ENCODE measurements at places on chromosomes 5 and 9. TPM values are rescaled to one million over a fixed set of nuclear protein-coding genes. Genes with fewer than 3 reads are reported as not detected.

Gene SLC25A2
- 4.4 TPM for total RNA-seq

Gene ECM2
- total RNA-seq = 14.1 TPM

- no peak for DNase-seq
These were observed 174.3 kb downstream of the CDH12 start for GRCh38 chr5:22678886-22679285.

Gene PGM5
- 99.6 TPM for total RNA-seq

DNA sequence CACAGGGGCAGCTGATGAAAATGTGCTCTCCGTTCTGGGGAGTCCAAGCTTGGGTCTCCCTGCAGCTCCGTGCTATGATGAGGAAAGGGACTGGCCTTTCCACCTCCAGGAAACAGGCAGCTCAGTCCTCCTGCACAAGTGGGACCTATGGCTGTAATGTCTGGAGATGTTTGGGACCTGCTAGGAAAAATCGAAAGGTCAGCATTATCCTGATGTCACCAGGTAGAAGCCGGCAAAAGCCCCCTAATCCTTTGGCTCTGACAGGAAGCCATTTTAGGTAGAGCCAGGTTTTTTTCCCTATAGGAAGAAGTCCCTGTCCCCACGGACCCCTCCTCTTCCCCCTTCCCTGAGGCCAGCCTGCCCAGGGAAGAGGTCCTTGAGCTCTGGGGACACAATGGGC is 240.9 kb downstream of the ZSWIM6 start:
- no peak for DNase-seq

DNA sequence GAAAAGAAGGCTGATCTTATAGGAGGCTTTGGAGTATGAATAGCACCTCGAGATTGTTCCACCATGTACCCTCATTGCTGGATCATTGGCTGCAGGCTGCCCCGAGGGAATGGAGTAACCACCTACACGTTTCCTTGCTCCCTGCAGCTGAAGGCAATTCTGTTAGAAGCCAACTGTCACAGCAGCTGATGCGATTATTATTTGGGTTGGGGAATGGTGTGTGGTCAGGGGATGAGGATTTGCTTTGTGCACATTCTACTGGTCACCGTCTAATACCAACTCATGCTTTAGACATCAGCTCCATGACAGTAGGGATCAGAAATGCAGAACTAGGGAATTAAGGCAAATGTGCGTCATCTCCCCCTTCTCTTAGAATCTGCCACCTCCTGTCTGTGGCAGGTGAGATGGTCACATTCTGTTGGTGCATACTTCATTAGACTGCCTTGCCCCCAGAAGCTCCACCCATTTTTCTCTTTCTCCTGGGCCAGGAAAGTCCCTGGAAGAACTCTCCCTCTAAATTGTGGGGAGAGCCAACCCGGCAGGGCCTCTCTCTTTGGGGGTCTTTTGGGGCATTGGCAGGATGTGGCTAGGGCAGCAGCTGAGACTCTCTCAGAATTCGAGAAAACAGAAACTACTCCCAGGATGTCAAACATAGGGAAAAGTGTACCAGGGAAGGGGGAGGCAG is 32.8 kb downstream of the NEUROG1 start:
- no peak for DNase-seq

Gene BARHL1
- not detected for total RNA-seq

DNA sequence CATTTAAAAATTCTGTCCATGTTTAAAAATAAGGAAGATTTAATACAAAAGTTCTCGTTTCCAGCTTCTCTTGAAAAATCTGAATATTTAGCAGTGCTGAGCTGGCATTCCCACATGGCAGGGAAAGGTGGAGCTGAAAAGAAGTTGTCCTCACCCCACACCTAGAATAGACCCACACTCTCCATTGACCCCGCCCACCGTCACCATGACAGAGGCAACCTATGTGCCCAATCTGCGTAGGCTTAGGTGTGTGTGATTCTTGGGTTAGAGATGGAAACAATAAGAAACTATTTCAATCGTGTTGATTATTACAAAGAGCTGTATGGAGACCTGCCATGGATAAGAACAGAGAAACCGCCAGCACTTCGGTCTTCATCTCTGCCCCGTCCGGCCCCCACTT is 8.9 kb upstream of the STK32A start:
- DNase-seq = no peak

GRCh38 chr9:34689116-34689470 is 2.0 kb downstream of the CCL19 start:
- DNase-seq = no peak

DNA sequence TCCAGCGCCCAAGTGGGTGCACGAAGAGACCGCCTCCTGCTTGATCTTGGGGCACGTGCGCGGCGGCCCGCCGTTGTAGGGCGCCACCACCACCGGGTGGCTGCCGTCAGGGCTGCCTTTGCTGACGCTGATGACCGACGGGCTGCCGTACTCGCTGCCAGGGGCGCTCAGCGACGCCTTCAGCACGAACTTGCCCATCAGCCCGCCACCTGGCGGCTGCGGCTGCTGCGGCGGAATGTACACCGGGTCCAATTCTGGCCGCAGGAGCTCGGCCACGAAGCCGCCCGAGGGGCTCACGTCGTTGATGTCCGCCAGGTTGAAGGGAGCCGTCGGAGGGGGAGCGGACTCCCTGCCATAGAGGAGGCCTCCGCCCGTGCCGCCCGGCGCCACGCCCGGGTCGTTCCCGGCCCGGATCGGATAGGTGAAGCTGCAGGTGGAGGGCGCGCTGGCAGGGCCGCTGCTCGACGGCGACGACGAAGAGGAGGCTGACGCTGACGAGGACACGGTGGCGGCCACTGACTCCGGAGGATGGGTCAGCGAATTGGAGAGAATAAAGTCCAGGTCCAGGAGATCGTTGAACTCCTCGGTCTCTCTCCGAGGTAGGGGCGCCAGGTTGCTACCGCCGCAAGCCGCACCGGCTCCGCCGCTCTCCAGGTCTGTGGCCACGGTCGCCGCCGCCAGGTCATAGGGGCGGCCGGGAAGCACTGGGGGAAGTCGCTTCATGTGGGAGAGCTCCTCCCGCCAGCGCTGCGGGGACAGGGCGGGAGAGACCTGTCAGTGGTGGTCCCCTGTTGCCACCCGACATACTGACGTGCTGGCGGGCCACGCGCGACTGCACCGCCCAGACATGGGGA is 1.8 kb downstream of the KLF4 start:
- peak; percentile 61 for DNase-seq

Gene HAVCR2
- total RNA-seq = 2.8 TPM

DNA sequence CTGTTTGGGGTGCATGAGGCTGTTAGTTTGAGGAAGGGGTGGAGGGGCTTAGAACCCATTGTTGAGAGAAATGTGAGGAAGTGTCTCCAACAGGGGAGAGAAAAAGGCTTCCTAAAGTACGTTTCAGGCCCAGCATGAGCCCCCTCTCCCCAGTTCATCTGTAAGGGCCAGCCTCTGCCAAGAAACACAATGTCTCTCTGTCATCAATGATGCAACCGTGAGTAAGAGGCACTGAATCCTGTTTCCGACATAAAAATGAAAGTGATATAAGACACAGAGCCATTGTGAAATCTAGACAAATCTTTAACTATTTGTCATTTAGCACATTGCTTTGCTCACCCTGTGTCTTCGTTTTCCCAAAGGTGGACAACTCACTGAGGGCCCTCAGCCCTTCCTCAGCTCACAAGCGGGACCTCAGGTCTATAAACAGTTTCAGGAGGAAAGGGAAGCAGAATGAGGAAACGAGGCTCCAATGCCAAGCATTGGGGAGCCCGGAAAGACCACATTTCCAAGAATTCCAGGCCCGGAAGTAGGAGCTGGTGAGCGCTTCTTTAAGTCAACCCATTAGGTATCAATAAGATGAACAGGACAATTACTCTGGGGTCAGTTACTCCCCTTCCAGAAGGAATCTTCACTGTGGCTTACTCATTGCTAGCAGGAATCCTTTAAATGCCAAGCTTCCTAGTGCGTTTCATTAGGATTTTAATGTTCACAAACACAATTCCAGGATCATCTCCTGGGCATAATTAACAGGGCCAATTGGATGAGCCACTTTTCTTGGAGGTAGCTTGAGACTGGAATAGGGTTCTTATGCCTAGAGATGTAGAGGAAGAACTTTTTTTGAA is 59.0 kb upstream of the KLF4 start:
- no peak for DNase-seq

Gene KCTD16
- 0.14 TPM for total RNA-seq

- DNase-seq = no peak
These were observed 93.6 kb upstream of the OTULINL start for GRCh38 chr5:14487897-14488570.

Gene ADCY2
- total RNA-seq = 5.2 TPM

Gene OLFML2A
- 16.7 TPM for total RNA-seq

- DNase-seq = no peak
These were observed 534.5 kb downstream of the BNC2 start for GRCh38 chr9:16335788-16336580.

Gene PALM2AKAP2
- total RNA-seq = 0.62 TPM

DNA sequence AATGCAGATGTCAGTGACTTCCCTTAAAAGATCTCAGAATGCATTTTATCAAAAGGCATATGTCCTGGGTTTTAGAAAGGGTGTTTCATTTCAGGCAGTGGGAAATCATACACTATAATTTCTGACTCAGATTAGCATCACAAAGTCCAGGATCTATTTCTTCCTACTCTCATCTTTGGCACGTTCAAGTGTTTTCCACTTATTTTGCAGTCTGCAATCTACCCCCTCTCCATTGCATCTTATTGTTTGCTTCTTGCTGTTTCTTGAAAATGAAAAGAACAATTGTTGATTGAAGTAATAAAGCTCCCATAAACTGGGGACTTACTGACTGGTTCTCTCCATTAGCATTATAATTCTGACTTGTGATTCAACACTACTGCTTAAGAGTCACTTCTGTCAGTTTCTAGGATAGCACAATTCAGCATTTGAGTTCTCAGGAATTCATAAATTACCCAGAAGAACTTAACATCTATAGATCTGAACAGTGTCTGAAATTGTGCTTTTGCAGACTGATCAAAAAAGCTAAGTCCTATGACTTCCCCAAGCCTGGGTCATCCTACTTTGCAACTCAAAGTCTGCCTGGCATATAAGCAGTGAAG is 332.9 kb downstream of the RASEF start:
- DNase-seq = no peak

- no peak for DNase-seq
These were observed 173.3 kb downstream of the DENND1A start for GRCh38 chr9:123756484-123757106.

Gene XPA
- total RNA-seq = 11.9 TPM

DNA sequence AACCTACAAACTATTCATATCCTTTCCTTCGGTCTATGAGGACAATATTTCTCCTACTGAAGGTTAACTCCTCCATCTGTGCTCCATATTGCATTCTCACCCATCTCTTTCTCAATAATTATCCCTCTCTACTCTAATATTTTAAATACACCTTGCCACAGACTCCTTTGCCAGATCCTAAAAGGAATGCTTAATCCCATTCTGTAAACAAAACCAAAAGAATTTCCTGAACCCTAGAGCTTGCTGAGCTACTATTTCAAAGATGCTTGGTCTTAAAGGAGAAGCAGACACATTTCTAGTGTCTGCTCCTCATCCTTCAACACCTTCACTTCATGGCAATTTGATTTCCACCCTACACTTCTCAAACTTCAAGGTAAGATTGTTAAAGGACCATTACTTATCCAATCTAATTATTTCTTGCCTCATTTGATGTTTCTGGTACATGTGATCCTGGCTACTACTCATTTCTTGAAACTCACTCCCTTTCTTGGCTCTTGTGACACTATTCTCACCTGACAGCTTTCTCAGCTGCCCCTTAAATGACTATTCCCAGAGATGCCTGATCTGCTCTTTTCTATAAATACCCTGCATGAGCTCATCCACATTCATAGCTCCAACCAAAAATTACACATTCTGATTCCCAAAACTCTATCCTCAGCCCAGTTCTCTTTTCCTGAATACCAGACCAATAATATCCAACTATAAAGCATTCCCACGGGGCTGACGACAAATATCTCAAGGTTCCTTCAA is 20.2 kb downstream of the HOMER1 start:
- no peak for DNase-seq

GRCh38 chr5:122458278-122458872 is 146.3 kb downstream of the SNCAIP start:
- no peak for DNase-seq

Gene NDUFAF2
- total RNA-seq = 16.6 TPM

Gene HK3
- total RNA-seq = 4.7 TPM

- DNase-seq = no peak
These were observed 240.7 kb downstream of the CSNK1G3 start for GRCh38 chr5:123752552-123753179.

Gene GABRA6
- not detected for total RNA-seq

DNA sequence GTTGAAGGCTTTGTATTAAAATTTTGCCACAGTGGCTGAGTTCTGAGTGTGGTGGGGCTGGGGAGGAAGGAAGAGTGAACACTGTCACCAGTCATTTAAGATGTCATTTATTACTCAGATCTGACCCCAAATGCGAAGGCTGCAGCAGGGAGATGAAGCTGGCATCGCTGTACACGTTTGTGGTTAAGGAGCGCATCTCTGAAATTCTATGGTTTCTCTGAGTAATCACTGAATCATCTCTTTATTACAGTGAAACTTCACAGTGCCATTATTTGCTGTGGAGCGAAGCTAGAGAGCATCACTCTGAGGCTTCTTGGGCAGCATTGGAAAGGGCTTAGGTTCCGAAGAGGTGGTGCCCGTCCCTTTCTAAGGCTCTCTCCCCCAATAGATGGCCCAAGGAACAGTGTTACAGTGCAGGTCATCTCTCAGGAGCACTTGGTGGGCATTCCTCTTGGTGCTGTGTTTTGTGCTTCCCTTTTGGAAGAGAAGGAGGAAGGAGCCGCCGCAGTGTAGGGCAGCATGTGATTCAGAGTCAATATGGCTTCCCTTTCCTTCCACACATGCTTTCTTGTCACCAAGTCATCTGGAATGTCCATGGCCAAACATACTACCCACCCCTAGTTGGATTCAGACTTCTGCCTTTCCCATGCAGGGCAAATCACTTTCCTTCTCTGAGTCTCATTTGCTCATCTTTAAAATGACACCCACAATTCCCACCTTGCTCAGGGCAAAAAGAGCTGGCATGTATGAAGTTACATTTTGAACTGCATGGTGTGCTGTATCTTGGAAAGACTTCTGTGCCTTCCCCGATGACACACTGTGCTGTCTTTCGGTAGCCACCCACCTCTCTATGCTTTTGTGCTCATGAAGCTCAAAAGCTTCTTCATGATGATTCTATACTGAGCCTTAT is 9.3 kb upstream of the TEX48 start:
- no peak for DNase-seq

- DNase-seq = no peak
These were observed 753 bp upstream of the STC2 start for GRCh38 chr5:173328844-173329490.

All from prostate gland (tissue), 2 donors.